Stimulated activated CD4-positive, alpha-beta T cell treated with anti-CD3 and anti-CD28 coated beads, Interleukin-15, amount 100 ng/mL, for 1 hour (primary cell): ENCODE measurements at places on chromosomes 3 and 15.

- no peak for DNase-seq
These were observed 9.1 kb upstream of the RASGRF1 start for GRCh38 chr15:79099692-79100091.

DNA sequence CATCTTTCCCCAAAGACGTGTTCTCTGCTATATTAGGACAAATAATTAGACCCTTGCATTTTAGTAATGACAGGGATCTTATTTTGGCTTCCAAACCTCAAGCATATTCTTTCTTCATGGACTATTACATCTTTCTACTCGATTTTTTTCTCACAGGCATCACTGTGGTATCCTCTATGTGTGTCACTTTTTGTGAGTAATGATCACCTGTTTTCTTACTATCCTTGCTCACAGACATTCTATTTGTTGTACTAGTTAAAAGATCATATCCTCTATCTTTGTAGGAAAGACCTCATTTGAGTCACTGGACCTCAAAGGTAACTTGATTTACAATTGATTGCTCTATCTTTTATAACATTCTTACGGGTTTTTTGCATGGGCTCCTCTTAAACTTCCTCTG is 6.8 kb downstream of the C3orf80 start:
- DNase-seq = no peak

- DNase-seq = no peak
These were observed 20.1 kb upstream of the SELENOT start for GRCh38 chr3:150583028-150583427.

GRCh38 chr3:171285287-171285686 is 174.9 kb downstream of the TNIK start:
- DNase-seq = no peak

GRCh38 chr3:14806641-14807263 is 12.0 kb upstream of the FGD5 start:
- no peak for DNase-seq

GRCh38 chr15:83971992-83972391 is 263.6 kb upstream of the GOLGA6L4 start:
- no peak for DNase-seq

DNA sequence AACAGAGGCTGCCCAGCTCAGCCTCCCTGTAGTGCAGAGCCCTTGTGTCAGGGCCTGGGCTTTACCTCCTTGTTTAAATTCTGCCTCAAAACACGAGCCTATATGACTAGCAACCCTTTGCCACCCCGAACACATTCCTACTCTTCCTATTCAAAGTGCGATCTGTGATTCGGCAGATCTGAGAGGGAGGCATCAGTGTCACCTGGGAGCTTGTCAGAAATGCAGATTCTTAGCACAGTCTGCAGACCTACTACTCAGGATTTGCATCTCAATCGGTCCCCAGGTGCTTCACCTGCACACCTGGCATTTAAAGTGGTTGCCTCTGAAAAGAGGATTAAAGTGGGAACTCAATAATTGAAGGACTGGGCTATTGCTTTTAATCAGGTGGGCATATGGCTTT is 273.2 kb upstream of the TOPAZ1 start:
- no peak for DNase-seq

DNA sequence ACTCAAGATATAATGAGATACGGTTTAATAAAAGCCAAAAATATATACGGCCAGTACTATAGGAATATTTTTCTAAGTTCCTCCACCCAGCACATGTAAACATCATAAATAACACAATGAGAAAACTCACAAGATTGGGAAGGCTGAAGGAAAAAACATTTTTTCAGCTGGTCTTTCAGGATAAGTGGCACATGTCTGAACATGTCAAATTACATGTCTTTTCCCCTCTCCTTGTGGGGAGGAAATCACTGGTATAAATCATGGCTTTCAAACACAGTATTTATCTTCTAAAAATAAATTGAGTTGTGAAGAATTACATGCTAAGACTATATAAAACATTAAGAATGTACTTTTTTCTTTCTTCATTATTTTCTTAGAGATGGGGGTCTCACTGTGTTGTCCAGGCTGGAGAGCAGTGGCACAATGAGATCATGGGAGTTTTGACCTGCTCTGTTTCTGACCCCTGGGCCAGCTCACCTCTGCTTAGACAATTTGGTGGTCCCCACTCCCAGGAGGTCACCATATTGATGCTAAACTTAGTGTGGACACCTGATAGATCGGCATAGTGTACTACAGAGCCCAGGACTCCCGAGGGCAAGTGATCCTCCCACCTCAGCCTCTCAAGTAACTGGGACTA is 32.8 kb downstream of the ETV5 start:
- no peak for DNase-seq

DNA sequence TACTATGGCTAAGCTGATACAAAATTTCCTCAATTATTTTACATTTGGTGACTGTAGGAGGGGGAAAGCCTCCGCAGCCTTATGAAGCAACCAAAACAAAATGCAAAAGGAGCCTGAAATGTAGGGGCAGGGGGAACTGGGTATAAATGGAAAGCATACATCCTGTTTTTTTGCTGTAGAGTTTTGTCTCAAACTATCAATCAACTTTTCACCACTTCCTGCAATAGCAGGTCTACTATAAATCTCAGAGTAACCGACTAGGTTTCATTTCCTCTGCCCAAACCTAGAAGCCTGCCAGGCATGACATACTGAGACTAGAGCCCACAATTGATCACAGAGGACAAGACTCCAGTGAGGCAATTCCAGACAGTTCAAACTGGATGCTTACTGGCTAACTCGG is 91.3 kb downstream of the SHQ1 start:
- DNase-seq = no peak

DNA sequence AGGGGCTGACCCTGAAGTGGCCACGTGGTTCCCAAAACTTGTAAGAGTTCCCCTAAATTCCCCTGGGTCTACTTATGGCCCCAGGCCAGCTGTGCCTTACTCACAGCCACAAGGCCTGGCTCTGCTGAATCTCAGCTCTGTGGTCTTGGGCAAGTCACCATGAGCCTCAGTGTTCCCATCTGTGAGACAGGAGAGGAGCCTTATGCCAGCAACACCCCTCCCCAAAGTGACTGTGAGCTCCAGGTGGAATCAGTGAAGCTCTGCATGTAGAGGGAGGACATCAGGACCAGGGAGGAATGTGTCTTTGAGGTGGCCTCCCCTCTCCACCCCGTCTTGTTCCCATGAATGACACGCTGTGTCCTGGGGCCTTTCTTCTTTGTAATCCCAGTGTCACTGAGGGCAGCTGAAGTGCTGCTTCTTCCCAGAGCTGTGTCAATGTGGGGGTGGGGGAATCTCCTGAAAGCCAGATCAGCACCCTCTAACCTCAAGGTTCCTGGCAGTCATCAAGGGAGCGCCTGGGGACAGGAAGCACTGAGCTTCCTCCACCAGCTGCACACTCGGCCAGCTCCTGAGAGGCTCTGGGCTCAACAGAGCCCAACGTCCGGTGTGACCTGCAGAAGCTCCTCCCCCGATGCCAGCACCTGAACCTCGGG is 258.9 kb downstream of the UACA start:
- DNase-seq = no peak

- DNase-seq = no peak
These were observed 249.9 kb upstream of the DNAJC19 start for GRCh38 chr3:181239441-181239840.

- DNase-seq = no peak
These were observed 564.0 kb upstream of the TGFBR2 start for GRCh38 chr3:30042274-30042859.

DNA sequence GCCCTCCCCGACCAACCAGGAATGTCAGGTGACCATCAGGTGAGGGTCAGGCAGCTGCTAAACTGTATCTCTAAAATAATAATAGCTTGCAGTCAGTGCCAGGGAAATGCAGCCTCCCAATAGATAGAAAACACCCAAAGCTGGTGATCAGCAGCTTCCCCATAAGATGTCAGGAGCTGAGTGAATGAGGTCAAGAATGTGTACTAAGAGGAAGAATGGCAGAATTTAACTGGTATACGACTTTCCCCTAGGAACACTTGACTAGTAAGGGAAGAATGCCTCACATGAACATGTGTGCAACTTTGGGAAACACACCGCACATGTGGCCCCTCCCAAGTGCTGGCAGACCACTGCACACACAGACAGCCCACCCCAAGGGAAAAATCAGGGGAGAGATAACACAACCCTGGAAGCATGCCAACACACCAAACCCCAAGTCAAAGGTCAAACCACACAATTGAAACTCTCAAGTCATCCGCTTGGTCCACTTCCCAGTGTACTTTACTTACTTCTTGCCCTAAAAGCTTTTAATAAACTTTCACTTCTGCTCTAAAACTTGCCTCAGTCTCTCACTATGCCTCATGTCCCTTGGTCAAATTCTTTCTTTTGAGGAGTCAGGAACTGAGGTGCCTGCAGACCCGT is 806.5 kb downstream of the OTOL1 start:
- DNase-seq = no peak

DNA sequence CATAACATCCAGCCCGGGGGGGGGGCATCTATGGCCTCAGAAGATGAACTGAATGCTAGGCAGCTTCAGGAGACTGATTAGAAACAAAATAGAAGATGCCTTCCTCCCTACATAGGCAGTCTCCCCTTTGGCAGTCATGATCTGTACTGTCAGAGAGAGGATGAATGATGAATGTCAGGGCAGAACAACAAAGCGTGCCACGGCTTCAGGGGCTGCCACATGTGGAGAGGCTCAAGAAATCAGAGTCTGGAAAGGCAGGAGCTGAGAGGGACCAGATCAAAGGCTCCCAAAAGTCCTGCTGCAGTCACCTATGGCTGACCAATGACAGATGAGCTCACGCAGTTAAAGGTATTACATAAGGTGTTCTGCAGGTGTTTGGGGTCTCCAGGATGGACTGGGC is 180.4 kb downstream of the UACA start:
- no peak for DNase-seq

- no peak for DNase-seq
These were observed 1.6 kb upstream of the DNAH1 start for GRCh38 chr3:52314489-52314888.
